ENCODE measurements at places on chromosomes 3 and 15.

- no peak for DNase-seq
Observed at GRCh38 chr3:12345141-12345561, 56.3 kb downstream of the PPARG start.

GRCh38 chr15:38073178-38073946 is 138.9 kb downstream of the TMCO5A start:
- no peak for DNase-seq

DNA sequence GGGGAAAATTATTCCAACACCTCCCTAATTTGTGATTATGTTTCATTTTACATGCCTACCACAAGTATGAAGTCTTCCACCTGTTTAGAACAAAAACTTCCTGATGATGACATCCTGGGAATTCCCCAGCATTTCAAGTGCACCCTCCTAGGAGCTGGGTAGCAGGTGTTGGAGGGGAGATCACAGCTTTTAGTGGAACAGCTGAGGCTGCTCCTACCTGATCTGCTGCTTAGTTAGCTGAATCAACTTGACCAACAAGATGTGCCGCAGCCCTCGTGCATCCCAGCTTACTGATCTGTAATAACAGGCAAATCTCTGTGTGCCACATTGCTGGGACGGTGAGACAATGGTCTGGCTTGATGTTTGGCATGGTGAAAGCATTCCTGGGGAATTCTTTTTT is 29.7 kb downstream of the TRAK1 start:
- no peak for DNase-seq

DNA sequence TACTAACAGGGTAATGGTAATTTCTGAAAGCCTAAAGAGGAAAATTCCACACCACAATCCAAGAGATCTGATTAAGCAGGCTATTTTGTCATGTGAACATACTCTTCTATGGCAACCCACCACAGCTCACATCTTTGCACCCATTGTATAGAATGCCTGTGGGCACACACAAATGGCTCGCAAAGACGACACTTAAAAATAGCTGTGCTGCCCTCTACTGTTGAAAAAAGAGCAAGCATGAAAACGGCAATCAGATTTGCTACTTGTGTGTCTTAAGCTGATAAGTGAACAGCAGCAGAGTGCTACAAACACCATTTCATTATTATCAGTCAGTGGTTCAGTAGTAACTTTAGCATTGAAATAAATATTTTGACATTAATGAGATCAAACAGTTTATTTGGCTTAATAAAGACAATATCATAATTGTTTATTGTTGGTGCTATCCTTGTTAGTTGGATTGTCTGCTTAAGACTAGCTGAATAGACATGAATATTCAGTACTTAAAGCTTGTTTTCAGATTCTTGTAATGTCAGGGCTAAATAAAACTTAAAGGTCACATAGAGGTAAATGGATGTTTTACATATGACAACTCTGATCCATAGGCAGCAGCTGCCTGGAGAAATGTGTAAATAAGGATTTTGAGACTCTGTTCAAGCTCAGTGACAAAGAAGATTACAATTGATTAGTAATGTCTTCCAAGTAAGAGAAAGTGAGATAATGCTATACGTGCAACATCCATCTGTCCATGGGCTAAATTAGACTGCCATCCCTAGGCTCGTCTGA is 199.1 kb downstream of the LRRN1 start:
- DNase-seq: peak; percentile 9

Data from activated CD4-positive, alpha-beta T cell treated with anti-CD3 and anti-CD28 coated beads for 4 hours (primary cell).